Thymus (tissue), 14 donors: ENCODE measurements at places on chromosomes 1 and 21. TPM values are rescaled to one million over a fixed set of nuclear protein-coding genes. Genes with fewer than 3 reads are reported as not detected.

The PEX14 gene
- total RNA-seq: 8.8 TPM

The CD5L gene
- 1.2 TPM for total RNA-seq

DNA sequence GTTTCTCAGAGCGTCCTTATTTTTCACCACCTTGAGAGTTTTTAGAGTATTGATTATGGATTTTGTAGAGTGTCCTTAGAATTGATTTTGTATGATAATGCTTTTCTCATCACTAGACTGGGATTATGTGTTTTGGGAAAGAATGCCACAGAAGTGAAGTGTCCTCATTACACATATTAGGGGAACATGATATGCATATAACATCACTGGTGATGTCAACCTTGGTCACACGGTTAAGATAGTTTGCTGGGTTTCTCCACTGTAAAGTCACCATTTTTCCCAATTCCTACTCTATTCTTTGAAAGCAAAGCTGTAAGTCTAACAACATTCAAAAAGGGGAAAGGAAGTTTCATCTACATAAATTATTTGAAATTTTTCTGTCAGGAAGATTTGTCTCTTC, 39.6 kb upstream of the PALMD start:
- no peak for DNase-seq

DNA sequence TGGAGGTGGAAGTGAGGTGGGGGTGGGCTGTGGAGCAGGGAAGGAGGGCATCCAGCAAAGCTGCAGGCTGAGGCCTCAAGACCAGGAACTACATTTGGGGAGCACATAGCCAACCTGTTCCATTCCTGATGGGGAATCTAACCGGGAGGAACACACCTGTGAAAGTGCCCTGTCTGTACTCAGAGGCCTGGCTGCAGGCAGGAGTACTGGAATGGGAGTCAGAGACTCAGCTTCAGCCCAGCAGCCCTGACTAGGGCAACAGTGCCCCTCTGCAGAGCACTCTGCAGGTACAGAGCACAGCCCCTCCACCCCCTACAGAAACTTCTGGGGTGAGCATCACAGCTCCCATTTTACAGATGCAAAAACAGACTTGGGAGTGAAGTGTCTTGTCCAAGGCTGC, 126.4 kb downstream of the DMRTB1 start:
- DNase-seq: no peak

GRCh38 chr1:209387969-209388329, 195.6 kb upstream of the CAMK1G start:
- no peak for DNase-seq

GRCh38 chr1:245153081-245153551, 1.7 kb upstream of the KIF26B start:
- DNase-seq: no peak

- DNase-seq: no peak
These were observed 1.7 kb downstream of the HHAT start for GRCh38 chr1:210330279-210330866.

- no peak for DNase-seq
These were observed 317.1 kb downstream of the NTNG1 start for GRCh38 chr1:107457989-107458388.

The BSND gene
- total RNA-seq: 0.14 TPM

DNA sequence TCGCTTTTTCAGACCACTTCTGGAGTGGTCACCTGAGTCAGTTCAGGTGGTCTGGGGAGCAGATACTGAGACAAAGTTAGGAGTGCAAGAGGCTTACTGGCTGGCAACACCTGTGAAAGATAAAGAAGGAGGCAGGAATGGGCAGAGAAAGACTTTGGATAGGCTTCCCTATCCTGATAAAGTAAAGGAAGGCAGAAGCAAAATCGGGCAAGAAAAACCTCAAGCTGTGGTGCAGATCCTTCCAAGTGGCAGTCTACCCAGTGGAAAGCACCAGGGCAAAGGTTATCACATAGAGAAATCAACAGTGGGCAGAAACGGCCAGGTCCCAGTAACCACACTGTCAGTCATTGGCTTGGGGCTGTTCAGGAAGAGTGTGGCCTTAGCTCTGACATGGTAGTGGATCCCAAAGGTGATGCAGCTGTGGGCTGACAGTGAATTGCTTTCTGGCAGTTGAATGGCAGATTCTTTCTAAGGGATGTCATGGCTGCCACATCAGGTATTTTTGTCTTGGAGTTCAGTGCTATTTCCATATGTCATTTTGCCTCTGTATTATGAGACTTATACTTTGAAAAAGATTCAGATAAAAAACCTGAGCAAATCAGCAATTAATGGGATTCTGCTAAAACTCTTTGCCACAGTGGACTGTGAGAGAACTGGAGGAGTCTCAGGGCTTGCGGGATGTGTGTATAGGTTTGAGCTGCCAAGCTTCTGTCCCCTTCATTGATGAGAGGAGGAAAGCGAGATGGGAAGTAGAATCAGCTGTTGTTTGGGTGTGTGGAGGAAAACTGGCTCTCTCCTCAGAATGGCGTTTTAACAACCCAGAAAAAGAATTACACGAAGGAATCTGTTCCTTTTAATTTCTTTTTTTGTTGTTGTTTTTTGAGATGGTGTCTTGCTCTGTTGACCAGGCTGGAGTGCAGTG, 8.1 kb upstream of the CGN start:
- DNase-seq: no peak

DNA sequence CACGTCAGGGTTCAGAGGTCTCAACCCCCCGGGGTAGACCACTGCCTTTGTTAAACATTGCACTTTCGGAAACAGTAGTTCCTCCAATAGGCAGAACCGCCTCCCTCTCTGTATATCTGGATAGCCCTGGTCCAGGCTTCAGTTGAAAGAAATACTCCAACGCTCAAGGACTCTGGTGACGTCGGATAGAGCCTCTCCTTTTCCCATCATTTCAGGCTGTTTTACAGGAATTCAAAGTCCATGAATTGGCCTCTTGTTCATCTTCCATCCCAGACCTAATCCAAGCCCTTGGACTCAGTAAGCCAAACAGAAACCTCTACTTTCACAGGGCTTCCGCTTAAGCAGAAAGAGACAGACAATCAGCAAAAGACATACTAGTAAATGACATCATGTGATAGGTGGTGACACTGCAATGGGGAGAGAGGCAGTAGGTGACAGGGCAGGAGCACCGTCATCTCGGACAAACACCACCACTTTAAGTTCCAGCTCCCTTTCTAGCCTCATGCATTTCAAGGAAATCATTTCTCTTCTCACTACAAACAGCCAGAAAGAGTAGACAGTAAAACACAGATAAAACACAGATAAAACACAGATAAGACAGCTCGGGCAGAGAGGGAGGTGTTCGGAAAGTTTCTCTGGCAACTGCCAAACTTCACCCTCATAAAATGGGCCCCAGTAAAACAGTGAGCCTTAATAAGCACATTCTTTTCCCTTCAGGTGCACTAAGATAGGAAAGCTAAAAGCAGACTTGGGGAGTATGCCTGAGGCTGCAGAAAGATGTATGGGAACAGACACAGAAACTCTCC, 2.3 kb upstream of the PLA2G2A start:
- DNase-seq: no peak

GRCh38 chr1:11921022-11921421, 5.2 kb downstream of the KIAA2013 start:
- DNase-seq: no peak

DNA sequence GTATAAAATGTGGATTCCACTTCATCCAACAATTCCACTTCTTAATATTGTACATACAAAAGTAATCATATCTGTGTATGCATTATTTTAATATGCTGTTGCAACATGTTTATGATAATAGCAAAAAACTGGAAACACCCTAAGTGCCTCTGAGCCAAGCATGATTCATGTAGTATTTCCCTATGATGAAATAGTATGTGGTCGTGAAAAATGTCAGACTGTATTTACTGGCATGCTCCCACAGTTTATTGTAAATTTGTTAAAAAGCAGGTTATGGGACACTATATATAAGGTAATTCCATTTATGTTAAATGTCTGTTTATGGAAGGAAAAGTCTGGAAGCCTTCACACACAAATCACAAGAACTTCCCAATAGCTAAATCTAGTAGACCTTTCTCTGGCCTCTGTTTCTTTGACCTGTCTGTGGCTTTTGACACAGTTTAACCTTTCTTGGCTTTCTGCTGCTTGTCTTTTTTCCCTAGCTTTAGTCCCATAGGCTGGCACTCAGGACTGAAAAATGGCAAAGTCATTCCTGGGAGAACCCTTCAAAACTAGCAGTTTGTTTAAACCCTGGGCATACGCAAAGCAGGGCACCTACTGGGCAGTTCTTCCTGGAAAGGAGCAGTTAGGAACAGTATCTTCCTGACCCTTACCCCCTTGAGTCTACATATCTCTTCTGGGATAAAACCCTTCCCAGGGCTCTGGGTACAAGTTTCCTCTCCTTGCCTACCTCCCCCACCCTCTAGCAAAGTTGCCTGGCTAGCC, 65.4 kb upstream of the ARTN start:
- DNase-seq: no peak

- DNase-seq: no peak
These were observed 112.8 kb downstream of the HIVEP3 start for GRCh38 chr1:41805771-41806471.

GRCh38 chr1:150549496-150550221, 451 bp downstream of the ADAMTSL4 start:
- no peak for DNase-seq

The CELA2B gene
- 0.28 TPM for total RNA-seq

GRCh38 chr1:92901126-92901525, 60.1 kb downstream of the DIPK1A start:
- no peak for DNase-seq

- no peak for DNase-seq
These were observed 96.6 kb upstream of the B3GALT2 start for GRCh38 chr1:193283016-193283415.

DNA sequence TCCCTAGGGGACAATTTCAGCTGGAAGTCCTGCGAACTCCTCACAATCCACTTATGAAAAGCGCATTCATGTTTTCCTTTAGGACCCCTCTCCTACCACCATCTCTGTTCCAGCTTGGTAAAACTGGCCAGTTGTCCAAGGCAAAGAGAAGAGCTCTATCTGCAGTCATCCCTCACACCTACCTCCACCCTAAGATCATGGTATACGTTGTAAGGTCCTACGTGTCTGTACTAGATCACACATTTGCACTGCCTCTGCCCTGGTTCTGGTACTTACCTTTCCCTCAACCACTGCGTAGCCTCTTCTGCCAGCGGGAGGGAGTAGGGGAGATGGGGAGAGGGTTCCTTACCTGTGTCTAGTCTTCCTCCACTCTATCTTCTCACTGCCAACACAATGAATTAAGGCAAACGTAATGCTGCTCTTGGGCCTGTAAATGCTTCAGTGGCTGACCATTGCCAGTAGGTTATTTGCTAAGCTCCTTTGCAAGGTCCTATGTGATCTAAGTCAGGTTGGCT, 739 bp upstream of the NUP133 start:
- no peak for DNase-seq

GRCh38 chr1:155005076-155006011, 2.7 kb downstream of the ZBTB7B start:
- DNase-seq: no peak

The ASPM gene
- 39.7 TPM for total RNA-seq

The NPR1 gene
- 2.5 TPM for total RNA-seq

The FAM72A gene
- total RNA-seq: 8.5 TPM

The CNR2 gene
- 1.5 TPM for total RNA-seq

- DNase-seq: no peak
These were observed 74.6 kb upstream of the TENT5C start for GRCh38 chr1:117531222-117531621.

DNA sequence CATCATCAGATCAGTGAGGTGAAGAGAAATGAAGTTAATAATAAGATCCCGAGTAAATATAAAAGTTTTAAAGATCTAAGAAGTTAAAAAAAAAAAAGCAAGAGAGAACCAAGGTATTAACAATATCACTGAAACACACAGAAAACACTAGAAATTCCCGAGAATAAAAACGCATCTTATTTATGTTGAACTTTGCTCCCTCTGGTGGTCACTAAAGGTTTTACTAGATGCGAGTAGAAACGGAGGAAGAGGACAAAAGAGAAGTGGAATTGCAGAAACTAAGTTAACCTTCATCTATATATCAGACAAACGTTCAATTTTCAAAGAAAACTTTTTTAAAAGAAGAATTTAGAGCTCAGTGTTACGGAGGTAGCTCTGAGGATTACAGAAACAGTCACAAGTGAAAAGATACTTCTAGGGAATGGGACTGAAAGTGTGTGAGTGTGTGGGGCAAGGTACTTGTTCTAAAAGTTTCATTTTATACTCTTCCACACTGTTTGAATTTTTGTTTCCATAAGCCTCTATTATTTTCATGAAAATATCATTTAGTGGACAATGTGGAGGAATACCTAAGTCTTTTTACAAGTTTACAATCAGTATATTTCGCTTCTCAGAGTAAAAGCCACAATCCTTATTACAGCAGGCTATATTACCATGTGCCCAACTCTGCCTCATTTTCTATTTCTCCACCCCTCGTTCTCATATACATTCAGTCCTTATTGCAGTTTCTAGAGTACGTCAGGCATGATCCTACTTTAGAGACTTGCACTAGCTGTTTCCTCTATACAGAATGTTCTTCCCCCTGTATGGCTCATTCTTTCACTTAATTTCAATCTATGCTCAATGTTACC, 19.7 kb downstream of the ACBD6 start:
- no peak for DNase-seq

DNA sequence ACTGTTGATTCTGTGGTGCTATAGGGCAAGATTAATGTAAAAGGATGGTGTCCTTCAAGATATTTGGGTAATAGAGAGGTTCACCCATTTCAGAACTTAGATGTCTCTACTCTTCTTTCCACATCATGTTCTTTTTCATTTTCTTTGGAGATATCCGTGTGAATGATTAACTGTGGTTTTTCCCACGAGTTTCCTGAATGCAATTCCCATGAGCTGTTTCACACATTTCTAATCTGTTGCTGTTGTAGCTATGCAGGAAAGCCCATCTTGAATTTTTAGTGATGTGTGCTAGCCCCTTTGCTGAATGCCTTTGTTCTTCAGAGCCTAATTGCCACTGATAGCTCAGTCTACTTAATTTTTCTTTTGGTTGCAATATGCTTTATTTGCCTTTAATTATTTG, 27.6 kb downstream of the SNX27 start:
- DNase-seq: no peak

The PRR9 gene
- 0.33 TPM for total RNA-seq

DNA sequence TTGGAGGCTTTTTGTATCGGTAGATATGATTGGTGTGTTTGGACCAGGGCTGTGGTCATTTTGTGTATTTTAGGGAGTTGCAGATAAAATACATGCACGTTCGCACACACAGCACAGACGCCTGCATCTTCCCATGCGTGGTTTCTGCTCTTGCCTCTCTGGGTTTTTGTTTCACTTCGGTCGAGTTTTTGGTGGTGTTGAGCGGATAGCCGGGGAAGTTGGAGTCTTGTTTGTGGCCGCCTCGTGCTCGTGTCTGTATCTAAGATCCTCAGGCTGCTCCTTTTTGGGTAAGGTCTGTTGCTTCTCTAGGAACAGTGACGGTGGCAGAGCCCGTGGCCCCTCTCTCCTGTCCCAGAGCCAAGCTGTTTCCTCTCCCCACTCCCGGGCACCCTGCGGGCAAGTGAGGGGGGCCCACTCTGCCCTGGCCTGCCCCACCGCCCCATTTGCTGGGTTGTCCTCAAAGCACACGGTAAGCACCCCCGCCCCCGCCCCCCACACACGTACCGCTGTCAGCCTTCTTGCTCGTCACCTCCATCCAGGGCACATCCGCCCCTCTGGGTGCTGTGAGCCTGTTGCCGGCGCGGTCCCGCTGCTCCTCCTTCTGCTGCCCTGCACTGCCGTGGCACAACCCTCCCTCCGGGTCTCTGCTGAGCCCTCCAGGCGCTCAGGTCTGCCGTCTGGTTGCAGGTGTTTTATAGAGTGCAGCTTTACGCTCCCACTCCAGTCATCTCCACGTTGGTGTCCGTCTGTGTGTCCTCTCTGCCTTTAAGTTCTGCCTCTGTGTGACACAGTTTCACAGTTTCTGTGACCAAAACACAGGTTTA, 51.9 kb downstream of the AGPAT3 start:
- DNase-seq: no peak

- no peak for DNase-seq
These were observed 57.1 kb downstream of the ZNF684 start for GRCh38 chr1:40588586-40588985.

The TSACC gene
- 0.71 TPM for total RNA-seq
